ENCODE measurements at places on chromosomes 12 and 14.

GRCh38 chr12:54383041-54383609 is 1.4 kb downstream of the ZNF385A start:
- H3K27me3 ChIP-seq: peaks cover 3% of the 10 kb centered on the region
- H3K36me3 ChIP-seq: no peaks in the 10 kb centered on the region
- no peak for DNase-seq
- H3K4me3 ChIP-seq: no peak overlapping the region
- H3K4me1 ChIP-seq: peaks cover 16% of the 10 kb centered on the region

DNA sequence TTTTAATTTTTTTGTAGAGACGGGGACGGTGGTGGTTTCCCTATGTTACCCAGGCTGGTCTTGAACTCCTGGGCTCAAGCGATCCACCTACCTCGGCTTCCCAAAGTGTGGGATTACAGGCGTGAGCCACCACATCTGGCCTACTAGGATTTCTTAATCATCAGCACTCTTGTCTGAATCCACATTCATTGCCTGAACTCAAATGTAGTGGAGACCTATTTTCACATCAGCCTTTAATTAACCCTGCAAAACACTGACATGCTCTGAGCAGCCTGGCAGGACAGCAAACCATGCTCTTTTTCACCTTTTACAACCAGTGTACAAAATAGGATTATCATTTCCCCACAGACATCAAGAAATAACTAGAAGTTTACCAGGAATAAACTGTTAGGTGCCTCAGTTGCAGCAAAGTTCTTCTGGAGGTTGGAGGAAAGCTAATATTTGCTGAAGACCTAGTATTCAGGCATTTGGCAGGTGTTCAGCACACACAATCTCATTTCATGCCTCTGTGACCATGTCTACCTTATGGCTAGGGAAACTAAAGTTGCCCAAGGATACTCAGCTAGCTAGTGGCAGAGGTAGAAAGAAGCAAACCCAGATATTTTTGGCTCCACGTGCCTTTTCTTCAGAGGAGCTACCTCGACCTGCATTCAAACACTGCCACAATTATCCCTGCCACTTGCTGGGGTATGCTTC is 37.7 kb downstream of the CFL2 start:
- peaks cover 1% of the 10 kb centered on the region for H3K4me1 ChIP-seq
- no peak overlapping the region for H3K4me3 ChIP-seq
- no peak overlapping the region for H3K27ac ChIP-seq
- DNase-seq: no peak
- no peaks in the 10 kb centered on the region for H3K27me3 ChIP-seq
- H3K36me3 ChIP-seq: no peaks in the 10 kb centered on the region

GRCh38 chr12:48279101-48279500 is 71.6 kb downstream of the ZNF641 start:
- no peak overlapping the region for H3K27ac ChIP-seq
- H3K4me1 ChIP-seq: no peaks in the 10 kb centered on the region
- DNase-seq: no peak
- H3K4me3 ChIP-seq: no peak overlapping the region

DNA sequence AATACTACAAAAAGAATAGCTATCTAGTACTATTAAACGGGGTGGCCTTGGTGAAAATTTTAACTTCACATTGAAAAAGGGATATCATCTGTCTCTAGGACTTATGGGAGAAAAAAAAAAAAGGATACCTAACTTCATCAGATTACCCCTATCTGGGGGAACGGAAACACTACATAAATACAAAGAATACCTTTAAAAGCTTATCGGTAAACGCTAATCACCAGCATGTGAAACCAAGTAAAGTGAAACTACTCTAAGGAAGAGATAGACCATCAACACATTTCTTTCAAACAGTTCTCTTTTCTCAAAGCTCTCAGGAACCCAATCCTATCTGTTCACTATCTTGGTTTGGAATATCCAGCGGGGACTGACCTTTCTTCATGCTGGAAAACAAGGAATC is 3.5 kb downstream of the KICS2 start:
- peak overlapping the region; percentile 68 for H3K4me3 ChIP-seq
- peaks cover 30% of the 10 kb centered on the region for H3K4me1 ChIP-seq
- peak overlapping the region; percentile 56 for H3K27ac ChIP-seq
- DNase-seq: no peak

DNA sequence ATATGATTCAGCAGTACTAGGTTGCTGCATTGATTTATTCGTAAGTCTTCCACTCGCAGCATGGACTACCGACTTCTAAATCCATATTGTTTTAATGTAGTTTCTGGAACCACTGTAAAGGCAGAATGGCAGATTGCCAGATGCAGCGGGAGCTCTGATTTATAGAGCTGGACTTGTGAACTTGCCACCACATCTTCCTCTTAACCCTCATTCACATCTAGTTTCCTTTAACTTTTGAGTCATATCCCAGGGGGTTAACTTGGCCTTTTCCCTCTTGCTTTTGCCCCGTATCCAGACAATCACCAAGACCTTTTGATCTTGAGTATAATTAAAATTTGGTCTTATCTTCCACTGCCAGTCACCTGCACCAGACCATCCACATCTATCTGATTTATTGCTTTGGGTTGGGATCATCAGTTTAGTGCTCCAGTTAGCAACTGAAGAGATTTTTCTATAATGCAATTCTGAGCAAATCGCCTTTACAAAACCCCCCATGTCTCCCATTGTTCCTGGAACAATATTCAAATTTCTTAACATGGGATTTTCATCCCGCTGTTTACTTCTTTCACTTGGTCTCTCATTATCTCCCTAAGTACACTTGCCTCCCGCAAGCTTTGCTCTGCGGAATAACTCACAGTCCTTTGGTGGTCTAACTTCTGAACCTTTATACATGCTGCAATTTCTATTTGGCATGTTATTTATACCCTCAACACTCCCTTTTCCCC is 130.5 kb downstream of the ACSS3 start:
- no peaks in the 10 kb centered on the region for H3K4me1 ChIP-seq
- H3K27ac ChIP-seq: no peak overlapping the region
- H3K36me3 ChIP-seq: no peaks in the 10 kb centered on the region

- no peaks in the 10 kb centered on the region for H3K36me3 ChIP-seq
- H3K27ac ChIP-seq: no peak overlapping the region
- no peak overlapping the region for H3K4me3 ChIP-seq
- no peaks in the 10 kb centered on the region for H3K27me3 ChIP-seq
- no peak for DNase-seq
- no peaks in the 10 kb centered on the region for H3K4me1 ChIP-seq
These were observed 179.1 kb downstream of the SOX5 start for GRCh38 chr12:23770202-23770938.

DNA sequence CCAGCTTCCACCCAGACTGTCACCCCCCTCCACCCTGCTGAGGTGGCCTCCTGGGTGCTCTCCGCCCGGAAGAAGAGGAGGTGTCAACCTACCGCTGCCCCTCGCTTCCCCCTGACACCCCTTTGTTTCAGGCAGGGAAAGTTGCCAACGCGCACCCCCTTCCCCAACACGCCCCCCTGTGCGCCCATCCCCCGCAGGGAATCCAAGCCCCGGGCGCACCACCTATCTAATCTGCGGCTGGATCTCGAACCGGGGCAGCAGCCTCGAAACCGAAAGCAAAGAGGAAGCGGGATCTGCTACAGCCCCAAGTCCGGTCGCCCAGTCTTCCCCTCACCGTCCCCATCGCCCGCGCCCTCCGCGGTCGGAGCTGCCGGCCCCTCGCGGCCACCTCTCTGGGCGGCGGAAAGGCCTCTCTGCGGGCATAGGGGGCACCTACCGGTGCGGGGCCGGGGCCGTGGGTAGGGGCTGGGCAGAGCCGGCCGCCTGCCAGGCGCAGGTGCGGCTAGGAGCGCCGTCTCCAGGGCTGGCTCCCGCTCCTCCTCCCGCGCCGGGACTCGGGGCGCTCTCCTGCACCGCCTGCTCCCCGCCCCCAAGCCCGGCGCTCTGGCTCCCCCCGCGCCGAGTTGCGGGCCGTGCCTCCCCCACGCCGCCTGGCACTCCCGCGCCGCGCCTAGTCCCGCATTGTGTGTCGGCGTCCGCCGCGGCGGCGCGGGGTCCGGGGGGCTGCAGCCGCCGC is 18.3 kb upstream of the PLEKHH1 start:
- peaks cover 56% of the 10 kb centered on the region for H3K27me3 ChIP-seq
- no peaks in the 10 kb centered on the region for H3K36me3 ChIP-seq
- H3K4me1 ChIP-seq: peaks cover 13% of the 10 kb centered on the region

DNA sequence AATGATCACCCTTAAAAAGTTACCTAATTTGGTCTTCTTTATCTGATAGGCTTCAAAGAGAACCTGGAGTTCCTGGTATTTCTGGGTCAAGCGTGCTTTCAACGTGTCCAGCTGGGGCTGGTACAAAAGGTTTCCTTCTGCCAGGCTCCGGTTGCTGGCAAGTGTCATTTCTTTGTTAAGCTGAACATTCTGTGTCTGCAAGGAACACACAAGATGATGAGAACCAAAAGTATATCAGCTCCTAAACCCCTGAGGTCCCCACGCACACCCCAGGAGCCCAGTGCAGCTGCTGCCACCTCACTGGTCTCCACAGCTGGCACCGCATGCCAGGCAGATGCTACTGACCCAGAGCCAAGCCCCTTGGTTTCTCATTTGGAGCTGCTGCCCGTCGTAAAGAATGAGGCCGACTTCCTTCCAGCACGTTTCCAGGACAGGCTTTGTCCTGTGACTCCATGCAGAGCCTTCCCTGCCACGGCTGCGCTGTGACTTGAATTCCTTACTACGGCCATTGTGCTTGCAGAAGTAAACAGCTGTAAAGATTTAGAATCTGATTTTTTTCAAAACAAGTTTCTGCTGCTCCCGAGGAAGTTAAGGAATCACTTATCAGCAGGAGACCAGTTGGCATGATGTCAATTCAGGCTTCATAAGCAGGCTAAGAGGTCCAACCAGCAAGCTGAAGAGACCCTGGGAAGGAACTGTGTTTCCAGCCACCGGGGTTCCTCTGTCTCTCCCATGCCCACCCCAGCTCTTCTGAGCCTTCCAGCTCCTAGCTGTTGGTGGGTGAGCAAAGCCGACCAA is 24.9 kb downstream of the VPS37B start:
- H3K27ac ChIP-seq: peak overlapping the region; percentile 72
- peak overlapping the region; percentile 69 for H3K4me3 ChIP-seq
- H3K27me3 ChIP-seq: peaks cover 1% of the 10 kb centered on the region
- peaks cover 55% of the 10 kb centered on the region for H3K36me3 ChIP-seq

All from activated CD4-positive, alpha-beta memory T cell treated with anti-CD3 and anti-CD28 coated beads, Interleukin-2, amount 10 ng/mL, durations not matched to agents 7 days and 5 days (primary cell).